ENCODE measurements at places on chromosomes 6 and 20.

DNA sequence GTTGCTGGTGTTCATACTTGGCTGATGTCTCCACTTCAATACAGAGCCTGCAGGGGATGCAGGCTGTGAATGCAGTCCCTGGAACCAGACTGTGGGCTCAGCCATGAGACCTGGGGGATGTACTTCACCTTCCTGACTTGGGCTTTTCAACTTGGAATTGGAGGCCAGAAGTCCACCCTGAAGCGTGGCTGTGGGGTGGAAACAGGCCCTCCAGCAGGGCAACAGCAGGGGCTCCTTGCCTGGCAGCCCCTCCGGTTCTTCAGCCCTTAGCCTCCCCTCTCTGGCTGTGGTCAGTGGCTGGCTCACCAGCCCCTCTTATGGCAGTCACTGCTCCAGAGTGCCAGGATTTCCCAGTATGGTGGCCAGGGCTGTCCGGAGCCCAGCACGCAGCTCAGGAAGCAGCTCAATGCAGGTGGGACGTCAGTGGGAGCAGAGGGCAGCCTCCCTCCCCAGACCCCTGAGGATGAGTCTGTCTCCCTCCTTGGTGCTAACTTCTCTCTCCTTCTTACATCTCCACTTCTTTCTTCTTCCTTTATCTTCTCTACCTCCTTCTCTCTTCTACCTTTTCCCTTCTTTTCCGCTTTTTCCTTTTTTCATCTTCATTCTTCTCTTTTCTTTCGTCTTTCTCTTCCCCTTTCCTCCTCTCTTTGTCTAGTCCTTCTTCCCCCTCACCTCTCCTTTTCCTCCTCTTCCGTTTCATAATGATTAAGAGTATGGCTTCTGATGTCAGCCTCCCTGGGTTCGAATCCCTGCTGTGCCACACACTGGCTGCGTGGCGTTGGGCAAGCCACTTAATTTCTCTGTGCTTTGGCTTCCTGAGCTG lies 45.3 kb downstream of the SLC52A3 start:
- DNase-seq: no peak

DNA sequence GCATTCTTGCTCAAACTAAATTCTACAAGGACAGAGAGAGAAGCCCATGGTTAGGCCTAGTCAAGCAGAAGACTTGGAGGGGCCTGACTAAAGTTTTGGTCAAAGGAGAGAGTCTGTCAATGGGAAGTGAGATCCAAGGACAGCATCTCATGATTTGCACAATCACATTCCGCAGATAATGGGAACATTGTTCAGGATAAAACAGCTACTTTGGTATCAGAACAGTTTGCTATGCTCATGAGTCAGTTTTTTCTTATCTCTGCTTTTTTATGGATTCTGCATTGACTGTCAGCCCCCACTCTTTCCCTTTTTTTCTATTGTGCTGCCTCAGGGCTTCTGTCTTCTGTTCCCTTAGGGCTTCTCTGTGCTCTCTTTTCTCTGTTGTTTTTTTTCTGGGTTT lies 28.6 kb downstream of the AKAP7 start:
- no peak for DNase-seq

- no peak for DNase-seq
Observed at GRCh38 chr6:144675231-144675861, 390.2 kb downstream of the UTRN start.

DNA sequence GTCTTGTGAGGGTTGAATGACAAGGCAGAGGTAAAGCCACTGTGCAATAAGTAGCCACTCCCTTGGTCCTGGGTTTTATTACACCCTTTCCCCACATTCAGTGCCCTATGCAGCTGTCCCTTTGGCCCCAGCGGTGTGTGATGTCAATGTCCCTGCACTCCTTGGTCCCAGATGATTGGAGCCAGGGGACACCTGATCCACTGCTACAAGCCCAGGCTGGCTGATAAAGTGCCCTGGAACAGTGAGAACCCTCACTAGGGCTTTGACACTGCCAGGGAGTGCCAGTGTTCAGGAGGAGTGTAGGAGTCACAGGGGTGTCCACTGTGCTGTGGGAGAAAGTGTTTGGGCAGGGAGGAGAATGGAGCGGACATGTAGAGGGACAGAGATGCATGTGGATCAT lies 30.4 kb downstream of the GABRR1 start:
- DNase-seq: no peak

- no peak for DNase-seq
Observed at GRCh38 chr6:1139155-1139890, 172.6 kb upstream of the FOXQ1 start.

GRCh38 chr20:63217706-63218105 lies 1.8 kb upstream of the YTHDF1 start:
- no peak for DNase-seq

- no peak for DNase-seq
Observed at GRCh38 chr6:36292170-36292569, 22.3 kb downstream of the PNPLA1 start.

DNA sequence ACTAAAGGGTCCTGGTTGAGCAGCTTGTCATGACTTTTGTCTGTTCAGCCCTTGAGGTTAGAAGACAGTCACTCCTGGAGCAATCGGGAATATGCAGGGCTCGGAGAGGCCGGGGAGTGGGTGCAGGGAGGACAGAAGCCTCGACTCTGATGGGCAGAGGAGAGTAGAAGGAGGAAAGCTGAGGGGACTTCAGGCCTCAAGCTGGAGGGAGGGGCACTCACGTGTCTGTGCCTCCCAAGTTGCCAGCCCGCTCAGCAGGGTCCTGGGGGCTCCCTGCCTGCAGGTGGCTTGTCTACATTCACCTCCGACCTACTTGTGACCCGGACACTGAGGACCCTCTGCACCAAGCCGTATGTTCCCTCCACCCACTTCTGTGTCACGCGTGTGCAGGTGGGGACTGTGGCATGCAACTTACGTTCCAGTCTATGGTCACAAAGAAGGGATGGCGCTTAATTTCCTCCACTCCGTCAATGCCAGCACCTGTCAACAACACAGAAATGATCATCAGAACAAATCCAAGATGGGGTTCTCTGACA lies 86.8 kb upstream of the MPC1 start:
- DNase-seq: no peak

DNA sequence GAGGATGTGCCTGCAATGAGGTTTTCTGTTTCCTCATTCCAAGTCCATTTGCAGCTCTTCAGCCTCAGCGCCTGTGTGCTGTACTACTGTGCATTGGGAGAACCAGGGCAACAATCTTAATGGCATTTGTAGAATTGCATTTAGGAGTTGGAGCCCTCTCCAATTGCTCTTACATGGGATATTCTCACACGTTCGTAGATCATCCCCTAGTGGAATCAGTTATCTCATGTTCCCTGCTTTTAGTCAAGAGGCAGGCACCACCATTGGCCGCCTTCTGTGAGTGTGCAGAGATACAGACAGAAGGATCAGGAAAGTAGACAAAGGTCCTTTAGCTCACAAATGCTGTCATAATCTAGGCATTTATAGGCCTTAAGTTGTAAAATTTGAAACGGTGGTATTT lies 84.2 kb upstream of the RGS17 start:
- no peak for DNase-seq
